ENCODE measurements at places on chromosomes 6 and 20.

- no peak for DNase-seq
Measured at GRCh38 chr20:17786221-17786718, 86.5 kb downstream of the BANF2 start.

GRCh38 chr6:166025149-166025898 lies 142.3 kb downstream of the TBXT start:
- DNase-seq = no peak

DNA sequence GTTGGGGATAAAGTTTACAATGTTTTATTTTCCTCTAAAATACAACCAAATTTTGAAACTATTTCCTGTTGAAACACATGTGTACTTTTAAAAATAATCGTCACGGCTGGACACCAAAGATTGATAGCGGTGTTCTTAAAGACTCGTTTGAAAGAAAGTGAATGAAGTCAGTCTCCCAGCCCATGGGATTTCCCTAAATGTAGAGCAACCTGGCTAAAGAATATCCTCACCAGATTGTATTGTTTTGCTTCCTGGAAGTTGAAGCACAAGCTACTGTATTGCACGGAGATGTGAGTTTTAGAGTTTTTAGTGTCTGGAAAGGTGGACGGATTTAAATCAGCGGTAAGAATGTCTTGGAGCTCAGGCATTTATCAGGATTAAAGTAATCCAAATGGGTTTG lies 189.5 kb downstream of the THBS2 start:
- no peak for DNase-seq

- DNase-seq = no peak
Measured at GRCh38 chr20:38246357-38247165, 14.0 kb downstream of the KIAA1755 start.

- DNase-seq = no peak
Measured at GRCh38 chr6:131460614-131461000, 112.4 kb upstream of the ARG1 start.

- no peak for DNase-seq
Measured at GRCh38 chr6:101352316-101352715, 41.2 kb upstream of the GRIK2 start.

- no peak for DNase-seq
Measured at GRCh38 chr20:12434672-12435071, 517.0 kb downstream of the BTBD3 start.

GRCh38 chr20:1536893-1537730 lies 20.4 kb downstream of the SIRPD start:
- DNase-seq = peak; percentile 24

GRCh38 chr20:21706261-21707195 lies 1.1 kb downstream of the PAX1 start:
- no peak for DNase-seq

DNA sequence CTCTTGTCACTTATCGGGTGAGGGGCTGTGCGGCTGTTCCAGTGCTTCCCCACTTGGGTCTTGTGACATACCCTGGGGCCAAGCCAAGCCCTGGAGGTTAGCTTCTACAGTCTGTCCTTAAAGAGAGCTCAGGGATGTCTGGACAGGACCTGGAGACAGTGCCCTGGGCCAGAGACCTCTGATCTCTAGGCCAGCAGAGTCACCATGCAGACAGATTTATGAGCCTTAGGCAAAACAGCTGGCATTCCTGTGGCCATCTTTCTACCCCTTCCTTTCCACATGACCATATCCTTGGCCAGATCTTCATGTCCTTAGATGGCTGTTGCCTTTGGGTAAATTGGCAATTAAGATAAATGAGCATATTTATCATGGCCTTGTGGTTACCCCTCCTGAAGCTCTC lies 678.6 kb downstream of the MAFB start:
- DNase-seq = no peak

GRCh38 chr6:6469074-6469473 lies 119.4 kb upstream of the LY86 start:
- no peak for DNase-seq

DNA sequence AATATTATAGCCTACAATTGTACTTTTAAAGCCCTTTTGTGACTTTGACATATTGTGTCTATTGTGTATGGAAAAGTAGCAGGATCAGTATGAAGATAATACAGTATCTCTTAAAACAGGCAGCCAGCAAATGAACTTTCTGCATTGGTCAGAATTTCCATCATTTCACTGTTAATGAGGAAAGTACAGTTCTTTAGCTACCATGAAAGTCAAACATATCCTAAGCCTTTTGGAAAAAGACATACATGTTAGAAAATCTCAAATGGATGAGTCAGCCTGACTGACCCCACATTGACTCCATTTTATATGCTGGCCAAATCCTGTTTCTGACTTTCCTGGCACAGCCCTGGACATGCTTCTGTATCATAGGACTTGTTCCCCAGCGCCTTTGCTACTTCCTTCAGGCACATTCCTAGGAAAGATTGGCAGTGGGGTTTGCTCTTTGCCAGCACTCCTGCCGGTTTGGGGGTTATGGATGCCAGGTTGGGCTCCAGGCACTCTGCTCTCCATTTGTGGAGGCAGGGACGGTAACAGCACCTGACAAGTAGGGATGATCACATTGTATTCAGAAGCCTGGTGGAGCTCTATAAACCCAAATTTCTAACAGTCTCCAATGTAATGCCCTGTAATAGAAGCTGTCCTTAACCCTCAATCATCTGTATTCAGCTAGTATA lies 43.7 kb downstream of the TOP1 start:
- DNase-seq = no peak

- no peak for DNase-seq
Measured at GRCh38 chr6:4916954-4917561, 86.8 kb downstream of the RPP40 start.

DNA sequence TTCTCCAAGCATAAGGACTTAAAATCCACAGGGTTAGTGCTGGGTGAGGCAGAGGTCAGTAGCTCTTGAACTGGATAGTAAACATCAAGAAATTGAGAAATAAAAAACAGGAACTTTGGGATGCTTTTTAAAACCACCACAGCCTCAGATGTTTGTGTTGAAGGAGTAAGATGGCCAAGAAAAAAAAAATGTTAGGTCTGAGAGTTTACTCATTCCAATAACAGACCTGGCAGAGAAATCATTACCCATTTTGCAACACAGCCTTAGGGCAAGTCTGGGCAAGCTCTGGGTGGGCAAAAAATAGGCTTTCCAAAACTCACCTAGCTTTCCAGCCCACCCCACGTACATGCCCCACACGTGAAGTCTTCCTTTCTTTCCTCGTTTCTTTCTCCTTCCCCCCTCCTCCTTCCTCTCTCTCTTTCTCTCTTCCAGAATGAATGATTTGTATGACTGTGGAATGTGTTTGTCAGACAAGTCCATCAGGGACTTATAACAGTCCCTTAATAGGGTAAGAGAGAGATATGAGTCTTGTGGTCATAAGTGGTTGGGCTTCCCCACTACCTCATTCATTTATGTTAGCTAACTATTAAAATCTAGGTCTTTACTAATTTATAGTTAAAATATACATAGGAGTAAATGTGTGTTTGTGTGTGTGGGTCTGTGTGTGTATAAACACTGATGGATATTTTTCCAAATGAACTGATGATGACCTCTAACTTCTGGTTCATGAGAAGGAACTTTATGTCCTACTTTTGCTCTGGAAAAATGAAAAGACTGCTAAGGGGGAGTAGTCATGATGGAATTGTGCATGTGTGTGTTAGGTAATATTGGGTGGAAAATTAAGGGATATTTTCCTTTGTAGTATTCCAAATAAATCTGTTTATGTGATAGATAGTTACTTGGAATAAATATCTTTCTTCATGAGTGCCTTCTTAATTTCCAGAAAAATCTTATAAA lies 18.0 kb upstream of the DSE start:
- no peak for DNase-seq

DNA sequence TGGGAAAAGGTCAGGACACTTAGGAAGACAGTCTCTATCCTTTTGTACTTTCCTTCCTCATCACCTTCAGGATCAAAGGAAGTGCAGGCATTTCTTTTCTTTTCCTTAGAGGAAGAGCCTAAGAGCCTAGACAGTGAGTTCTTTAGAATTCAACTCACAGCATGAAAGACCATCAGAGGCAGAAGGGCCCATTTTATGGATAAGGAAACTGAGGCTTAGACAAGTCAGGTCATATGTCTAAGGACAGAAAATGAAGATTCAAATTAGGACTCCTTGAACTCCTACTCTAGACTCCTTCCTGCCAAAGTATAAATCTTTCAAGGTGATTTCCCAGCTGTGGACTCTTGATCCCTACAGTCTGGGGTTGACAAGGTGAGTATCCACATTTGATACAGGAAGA lies 20.8 kb downstream of the SLC12A5 start:
- no peak for DNase-seq

DNA sequence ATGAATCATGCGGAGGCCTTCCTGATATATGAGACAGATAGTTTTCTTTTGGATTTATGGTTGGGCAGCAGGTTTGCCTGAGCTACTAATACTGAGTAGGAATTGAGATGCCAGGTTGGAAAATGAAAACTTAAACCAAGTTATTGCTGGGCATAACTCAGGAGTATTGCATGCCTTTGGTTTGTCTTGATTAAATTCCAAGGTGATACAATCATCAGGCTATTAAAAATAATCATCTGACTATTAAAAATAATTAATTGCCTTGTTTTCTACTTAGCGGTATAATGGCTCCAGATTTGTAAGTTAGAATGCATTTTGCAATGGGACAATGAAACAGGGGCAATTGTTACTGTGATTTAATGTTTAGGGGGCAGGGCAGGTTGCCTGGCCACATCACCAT lies 15.5 kb upstream of the RNF144B start:
- DNase-seq = no peak

DNA sequence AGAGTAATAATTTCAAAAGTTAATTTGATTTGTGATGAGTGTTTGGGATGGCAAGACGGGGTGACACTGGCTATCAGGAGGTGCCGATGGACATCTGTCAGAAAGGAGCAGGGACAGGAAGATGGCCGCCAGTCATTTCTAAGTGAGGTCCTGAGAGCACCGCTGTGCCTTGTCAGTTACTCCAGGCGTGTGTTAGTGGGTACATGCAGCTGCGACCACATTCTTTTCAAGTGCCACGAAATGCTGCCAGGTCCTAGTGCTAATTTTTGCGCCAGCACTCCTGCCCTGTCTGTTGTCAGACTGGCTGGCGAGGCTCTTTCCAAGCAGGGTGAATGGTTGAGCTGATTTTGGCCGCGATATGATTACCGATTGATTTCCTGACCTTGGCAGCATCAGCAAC lies 64.6 kb upstream of the INSM1 start:
- no peak for DNase-seq
